Fibroblast of upper back skin (primary cell): ENCODE measurements at places on chromosomes 2 and 18.

DNA sequence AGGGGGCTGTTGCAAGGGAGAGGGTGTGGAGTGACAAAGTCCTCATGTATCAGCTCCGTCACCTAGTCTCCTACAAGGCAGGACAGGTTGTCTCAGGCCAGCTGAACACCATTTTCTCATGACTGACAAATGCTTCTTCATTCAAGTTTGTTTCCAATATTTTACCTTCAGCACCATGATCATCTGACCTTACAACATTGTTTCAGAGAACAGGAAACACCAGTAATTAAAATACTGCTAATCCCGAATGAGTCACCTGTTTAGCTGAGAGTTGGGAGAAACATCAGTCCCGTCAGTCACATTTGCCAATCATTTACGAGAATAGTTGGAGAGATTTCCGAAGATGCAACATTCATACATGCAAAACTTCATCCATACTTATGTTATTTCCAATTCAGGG, 25.7 kb upstream of the SP5 start:
- no peak for DNase-seq

DNA sequence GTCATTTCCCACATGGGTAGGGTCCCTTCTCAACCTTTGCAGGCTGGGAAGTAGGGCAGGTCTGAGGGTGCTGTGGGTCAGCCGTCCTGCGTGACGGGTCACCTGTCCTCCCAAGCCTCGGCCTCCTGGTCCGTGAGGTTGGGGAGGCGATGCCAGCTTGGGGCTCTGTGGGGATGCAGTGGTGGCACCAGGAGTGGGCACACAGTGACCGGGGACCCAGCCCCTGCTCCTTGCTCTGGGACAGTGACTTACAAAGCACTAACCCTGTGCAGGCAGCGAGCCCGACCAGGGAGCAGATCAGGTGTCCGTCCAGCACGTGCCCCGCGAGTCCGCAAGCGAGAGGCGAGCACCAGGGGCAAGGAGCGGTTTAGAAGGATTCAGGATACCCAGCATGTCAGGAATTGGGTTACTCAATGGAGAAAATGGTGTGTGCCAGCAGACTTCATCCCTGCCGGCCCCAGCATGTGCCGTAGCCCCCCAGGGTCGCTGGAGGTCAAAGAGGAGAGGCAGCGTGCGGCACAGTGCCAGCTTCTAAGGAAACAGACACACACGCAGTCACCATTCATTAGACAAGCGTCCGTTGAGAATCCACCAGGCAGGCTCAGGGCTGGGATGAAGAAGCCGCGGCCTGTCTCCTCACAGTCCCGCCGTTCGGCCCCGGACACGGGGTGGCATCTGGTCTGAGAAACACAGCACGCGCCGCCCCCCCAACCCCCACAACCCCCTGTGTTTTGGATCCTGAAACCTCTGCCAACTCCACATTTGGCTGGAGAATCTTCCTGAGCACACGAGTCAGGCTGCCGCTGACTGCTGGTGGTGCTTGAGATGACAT, 11.7 kb downstream of the COLEC11 start:
- DNase-seq: no peak

GRCh38 chr2:169709331-169709730, 15.1 kb downstream of the PHOSPHO2 start:
- no peak for DNase-seq

- DNase-seq: peak; percentile 7
These were observed 249.4 kb upstream of the KLHL29 start for GRCh38 chr2:23135481-23136100.

- DNase-seq: peak; percentile 44
These were observed 16.6 kb upstream of the LNPK start for GRCh38 chr2:176018708-176019107.

GRCh38 chr2:105772362-105772761, 27.6 kb downstream of the NCK2 start:
- no peak for DNase-seq

DNA sequence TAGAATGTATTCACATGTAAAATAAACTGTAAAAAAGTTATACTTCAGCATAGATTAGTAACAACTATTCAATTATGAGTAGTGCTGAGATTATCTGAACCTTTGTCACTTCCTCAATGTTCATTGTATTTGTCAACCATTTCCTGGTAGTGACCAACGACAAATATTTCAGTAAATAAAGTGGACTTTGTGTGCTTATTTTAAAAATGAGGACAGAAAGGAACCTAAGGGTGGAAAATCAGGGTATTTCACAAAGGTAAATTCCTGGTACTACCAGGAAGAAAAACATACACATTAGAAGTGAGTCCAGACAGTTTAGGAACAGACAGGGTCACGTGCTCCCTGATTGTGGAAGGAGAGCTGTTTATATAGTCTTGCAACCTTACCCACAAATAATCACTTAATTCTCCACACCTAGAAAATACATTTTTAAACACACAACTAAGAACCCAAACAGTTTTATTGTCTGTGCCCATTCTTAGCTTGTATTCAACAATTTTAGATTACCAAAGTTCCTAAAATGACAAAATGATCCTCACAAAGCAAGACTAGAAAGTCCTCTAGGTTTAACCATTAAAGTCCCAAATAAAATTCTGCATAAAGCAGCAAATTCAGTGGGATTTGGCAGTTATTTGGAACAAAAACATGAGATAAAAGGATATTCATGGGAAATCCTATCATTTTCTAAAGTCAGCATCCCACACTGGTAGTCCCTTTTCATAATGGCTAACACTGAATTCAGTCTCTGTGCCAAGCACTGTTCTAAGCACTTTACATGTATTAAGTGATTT, 28.2 kb downstream of the PELI1 start:
- DNase-seq: no peak

GRCh38 chr2:223065107-223065506, 13.1 kb downstream of the KCNE4 start:
- DNase-seq: no peak

DNA sequence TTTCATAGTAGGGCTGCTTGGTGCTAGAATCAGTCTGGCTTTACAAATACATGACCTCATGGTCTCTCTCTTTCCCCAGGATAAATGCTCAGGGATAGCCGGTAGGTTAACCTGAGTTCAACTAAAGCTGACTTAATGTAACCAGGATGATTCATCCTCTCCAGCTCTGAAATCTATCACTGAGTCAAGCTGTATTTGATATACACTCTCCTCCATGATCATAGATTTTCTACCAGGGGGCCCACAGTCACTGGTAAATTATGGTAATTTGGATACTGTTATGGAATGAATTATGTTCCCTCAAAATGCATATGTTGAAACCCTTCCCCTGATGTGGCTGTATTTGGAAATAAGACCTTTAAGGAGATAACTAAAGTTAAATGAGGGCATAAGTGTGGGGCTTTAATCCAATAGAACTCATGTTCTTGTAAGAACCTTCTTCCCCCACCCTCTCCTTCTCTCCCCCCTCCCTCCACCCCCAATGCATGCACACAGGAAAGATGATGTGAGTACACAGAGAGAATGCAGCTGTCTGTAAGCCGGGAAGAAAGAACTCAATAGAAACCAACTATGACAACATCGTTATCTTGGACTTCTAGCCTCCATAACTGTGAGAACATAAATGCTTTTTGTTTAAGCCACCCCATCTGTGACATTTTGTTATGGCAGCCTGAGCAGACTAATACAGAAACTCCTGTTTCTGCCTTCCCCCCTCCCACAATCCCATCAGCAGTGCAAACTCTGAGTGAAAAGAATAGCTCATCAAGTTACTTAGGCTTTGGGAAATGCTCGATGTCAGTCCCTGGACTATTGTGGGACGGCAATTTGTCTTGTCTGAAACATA, 134.9 kb upstream of the KYNU start:
- peak; percentile 75 for DNase-seq

DNA sequence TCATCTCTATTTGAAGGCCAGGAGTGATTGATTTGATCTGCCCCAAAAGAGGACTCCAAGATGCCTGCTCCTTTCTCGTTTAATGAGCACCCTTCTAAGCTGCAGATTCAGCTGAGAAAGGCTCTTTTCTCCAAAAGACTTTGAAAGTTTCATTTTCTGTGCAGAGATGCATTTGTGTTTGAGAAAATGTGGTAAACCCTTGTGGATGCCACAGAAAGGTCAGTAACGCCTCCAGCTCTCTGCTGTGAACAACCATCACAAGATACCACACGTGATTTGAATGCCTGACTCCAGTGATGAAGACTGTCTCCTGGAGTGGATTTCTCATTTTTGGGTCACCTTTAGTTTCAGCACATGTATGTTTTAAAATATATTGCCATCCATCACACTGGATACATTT, 35.0 kb upstream of the CCDC85A start:
- DNase-seq: no peak
